Activated effector memory CD4-positive, alpha-beta T cell treated with anti-CD3 and anti-CD28 coated beads, Interleukin-2, amount 50 U/mL, for 16 hours (primary cell): ENCODE measurements at places on chromosomes 7 and 10.

DNA sequence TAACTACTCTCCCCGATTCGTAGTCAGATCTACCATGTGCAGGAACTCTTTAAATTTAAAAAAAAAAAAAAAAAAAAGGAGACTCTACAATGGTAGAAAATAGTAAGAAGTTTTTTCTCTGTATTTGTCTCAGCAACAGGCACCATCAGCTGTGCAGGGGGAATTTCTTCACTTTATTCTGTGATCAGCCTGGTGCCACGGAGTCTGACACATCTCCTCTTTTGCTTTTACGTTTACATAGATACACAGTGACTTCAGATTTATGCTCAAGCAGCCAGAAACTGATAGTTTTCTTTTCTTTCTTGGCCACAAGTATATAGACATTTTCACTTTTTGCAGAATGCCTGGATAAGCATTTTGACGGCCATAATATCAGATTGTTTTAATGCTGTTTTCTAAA is 190.6 kb upstream of the AKR1E2 start:
- no peak for DNase-seq

GRCh38 chr7:88344956-88345832 is 38.5 kb upstream of the STEAP4 start:
- DNase-seq: no peak

DNA sequence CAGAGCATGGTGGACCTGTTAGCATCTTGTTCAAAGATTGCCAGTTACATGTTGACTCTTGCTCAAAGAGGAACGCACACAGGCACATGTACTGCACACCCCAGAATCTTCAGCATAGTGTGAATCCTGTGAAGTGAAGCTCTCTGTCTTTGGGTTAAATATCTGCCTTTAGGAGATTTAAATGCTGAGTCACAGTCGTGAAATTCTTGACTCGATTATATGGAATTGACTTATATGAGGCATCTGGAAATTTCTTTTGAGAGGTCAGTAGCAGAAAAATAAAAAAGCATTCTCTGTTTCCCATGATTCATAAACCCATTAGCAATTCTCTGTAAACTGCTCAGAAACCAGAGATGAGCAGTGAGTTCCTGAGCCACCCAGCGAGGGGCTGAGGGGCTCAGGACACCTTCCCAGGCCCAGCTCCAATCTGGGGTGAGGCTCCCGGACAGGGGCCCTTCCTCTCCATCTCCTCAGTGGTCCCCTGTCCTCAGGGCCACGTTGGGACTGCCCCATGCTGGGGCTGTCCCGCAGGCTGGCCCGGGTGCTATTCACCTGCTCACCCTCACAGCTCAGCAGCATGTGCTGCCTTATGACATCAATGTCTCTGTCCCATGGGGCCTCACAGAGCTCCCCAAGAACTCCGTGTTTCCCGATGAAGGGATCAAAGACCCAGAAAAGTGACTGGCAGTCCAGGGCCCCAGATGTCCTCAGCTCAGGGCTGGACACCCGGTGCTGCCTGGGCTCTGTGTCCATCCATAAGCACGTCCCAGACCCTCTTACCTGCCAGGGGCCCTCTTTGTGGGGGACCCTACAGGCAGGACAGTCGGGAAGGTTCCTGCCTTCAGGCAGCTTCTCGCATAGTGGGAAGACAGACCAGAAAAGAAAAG is 50.0 kb upstream of the INSIG1 start:
- no peak for DNase-seq

DNA sequence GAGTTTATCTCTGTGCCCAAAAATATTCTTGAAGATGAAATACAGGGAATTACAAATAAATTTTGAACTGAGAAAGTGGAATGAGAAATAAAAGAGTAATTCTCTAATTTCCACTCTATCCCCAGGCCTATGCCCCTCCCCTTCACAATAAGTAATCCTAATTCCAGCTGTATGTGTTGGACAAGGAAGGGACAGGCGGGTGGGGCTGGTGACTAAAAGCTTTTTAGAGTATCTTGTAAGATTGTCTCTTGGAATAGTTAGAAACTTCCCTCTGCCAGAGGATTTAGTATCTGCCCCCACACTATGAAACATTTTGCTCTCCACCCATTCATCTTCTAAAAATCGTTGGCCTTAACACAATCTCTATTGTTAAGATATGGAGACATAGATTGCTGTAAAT is 199.2 kb downstream of the MBL2 start:
- no peak for DNase-seq

DNA sequence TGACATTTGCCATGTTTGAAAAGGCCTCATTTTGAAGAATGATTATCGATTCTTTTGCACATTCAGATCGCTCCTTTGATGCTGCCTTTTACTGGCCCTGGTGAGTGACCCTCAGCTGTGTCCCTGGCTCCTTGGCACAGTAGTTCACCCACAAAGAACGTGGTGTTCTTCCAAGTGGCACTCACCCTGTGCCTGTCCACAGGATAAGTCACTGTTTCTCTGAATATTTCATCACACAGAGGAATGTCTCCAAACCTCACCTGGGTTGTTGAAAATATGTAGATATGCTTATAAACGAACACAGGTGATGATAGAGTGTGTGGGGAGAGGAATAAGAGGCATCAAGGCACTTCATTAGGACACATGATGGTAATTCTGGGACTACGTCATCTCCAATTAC is 810.7 kb downstream of the CCSER2 start:
- DNase-seq: no peak
